ENCODE measurements at places on chromosomes 11 and 22.
A peak's percentile ranks its signal among the peaks of the same experiment; 100 is the strongest.

DNA sequence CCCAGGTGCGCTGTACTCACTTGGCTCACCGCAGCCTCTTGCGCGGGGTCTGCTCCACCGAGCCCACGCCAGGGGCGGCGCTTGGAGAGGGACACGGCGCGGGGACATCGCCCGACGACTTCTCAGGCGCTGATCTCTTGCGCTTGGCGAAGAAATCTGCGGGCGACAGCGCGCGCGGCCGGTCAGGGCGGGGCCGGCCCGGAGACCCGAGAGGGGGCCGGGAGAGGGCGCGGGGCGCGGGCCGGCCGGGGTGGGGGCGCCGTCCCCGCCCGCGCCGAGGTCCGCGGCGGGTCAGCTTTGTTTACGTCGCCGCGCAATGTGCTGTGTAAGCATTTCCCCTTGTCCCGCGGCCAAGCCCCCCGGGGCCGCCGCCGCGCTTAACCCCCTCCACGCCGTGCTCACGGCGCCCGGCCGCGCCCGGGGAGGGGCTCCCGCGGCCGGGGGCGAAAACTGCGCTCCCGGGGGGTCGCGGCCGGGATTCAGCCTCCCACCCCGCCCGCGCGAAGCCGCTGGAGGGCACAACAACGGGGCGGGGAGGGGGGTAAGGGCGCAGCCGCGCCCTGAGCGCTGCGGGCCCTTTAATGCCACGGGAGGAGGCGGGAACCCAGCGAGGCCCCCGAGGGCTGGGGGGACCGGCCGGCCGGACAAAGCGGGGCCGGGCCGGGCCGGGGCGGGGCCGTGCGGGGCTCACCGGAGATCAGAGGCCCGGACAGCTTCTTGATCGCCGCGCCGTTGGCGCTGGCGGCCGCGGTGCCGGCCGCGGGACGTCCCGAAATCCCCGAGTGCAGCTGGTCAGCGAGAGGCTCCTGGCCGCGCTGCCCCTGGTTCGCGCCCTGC lies 1.4 kb downstream of the CDKN1C start:
- peak; percentile 22 for DNase-seq

GRCh38 chr11:66510990-66511339 lies 530 bp downstream of the BBS1 start:
- no peak for DNase-seq

DNA sequence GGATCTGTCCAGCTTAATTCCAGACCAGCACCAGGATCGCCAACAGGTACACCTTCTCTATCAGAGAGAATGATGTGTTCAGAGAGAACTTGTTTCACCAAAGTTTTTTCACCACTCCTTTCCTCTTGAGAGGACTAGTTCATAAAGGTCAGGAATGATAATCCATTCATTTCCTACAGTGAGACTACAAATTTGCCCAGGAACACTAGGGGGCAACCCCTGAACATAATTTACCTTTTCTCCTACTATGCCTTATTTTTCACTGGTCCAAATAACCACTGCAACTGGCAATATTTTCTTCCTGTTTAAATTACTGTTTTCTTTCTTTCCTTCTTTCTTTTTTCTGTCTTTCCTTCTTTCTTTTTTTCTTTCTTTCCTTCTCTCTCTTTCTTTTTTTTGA lies 22.5 kb downstream of the CAVIN3 start:
- DNase-seq: no peak

- DNase-seq: no peak
Measured at GRCh38 chr11:32870676-32871075, 21.9 kb upstream of the QSER1 start.

- DNase-seq: peak; percentile 26
Measured at GRCh38 chr22:38706101-38706900, 557 bp downstream of the GTPBP1 start.

DNA sequence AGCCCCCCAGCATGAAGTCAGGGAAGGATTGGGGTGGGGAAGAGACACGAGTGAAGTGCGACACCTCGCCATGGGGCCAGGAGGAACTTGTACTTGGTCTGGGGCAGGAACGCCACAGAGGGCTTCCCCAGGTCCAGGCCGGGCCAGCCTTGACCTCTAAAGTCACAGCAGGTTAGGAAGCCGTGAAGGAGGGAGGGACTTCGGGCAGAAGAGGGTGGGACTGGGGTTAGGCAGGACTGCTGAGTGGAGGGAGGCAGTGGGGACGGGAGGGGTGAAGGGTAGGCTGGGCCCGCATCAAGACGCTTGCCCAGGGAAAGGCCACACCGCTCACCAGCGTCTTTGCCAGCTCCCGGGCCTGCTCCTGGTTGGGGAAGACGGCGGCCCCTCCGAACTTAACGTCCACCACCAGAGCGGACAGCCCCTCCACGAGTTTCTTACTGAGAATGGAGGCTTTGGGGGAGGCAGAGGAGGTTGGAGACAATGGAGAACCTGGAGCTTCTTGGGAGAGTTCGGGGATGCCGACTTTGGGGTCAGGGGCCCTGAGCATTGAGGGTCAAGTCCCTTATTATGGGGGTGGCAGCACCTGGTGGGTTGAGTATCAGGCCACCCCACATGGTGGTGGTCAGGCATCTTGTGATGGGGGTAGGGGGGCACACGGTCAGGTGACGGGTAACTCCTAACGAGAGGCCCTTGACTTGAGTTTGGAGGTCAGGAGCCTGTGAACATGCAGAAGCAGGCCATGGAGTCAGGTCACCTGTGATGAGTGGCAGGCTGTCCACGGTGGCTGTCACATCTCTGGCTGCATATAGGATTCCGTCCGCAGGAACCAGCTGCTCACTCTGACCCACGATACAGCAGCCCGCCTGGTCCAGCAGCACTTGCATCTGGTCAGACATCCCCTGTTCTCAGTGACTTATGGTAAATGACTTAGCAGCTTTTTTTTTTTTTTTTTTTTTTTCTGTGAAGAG lies 1.7 kb upstream of the SCO2 start:
- DNase-seq: no peak

DNA sequence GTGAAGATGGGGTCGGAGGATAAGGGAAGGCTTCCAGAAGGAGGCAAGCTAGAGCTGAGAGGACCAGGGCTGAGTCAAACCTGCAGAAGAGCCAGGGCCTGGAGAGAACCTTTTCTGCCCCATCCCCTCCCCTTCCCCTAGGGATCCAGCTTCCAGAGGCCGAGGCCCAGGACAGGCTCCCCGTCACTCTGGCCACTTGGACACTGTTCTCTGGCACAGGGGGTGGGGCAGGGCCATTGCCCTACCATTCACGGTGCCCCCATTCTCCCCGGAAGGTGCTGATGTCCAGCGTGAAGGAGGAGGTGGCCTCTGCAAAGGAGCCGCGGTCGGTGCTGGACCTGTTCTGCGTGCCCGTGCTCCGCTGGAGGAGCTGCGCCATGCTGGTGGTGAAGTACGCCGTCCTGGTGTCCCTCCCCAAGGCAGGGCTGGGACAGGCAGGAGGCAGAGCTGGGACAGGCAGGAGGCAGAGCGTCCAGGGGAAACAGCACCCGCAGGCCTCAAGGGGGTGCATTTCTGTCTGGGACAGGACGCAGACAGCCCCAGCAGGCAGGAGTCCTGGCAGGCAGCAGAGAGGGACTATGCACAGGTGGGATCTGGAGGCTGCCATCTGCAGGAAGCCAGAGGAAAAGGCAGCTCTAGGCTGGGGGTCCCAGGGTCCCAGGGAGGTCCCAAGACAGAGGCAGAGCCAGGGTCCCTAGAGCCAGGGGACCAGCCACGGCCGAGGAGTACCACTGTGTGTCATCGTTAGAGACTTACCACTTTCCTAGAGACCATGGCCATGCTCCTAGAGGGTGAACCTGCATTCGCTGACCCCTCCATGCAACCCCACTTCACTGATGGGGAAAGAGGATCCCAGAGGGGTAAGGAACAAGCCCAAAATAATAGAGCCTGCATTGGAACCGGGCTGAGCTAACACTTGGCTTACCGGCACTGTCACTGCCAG lies 25.8 kb upstream of the SLC22A12 start:
- DNase-seq: no peak

DNA sequence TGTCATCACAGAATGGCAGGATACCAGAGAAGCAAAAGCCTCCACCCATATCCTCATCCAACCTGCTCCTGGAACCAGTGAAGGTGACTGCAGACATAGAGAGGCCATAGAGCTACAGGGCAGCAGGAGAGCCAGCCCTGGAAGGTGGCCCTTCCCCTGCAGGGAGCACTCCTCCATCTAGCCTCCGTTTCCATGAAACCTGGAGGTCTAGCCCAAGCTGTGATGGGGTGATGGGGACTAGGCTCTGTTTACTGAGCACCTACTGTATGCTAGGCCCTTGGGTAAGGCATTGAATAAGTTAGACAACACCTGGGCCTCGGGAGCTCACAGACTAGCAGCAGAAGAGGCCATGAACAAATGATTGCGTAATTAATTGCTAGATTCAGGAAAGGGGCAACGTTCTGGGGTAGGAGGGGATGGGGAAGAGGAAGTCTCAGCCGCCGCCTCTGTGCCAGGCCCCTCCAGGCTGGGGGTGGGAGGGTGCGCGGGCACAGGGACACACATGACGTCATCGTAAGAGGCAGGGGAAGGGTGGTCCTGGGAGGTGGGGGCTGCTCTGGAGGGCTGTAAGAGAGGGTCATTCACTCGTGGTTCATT lies 784 bp upstream of the SYNGR1 start:
- no peak for DNase-seq

- DNase-seq: no peak
Measured at GRCh38 chr22:33194529-33195077, 136.4 kb upstream of the SYN3 start.

DNA sequence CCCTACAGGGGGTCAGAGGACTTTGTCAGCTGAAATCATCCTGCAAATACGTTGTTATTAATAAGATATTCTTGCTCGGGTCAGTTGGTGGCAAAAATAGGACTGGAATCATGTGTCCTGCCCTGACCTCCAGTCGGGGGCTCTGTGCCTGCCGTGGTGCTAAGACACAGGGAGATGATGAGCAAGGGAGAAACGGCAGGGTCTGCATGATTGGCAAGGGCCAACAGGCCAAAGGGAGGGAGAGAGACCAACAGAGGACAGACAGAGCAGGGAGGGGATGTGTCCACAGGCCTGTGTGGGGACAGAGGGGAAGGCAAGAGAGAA lies 10.4 kb upstream of the TSKU start:
- no peak for DNase-seq

GRCh38 chr22:31628969-31629708 lies 32.9 kb downstream of the PISD start:
- DNase-seq: no peak

- DNase-seq: peak; percentile 87
Measured at GRCh38 chr11:75966537-75967287, 151.7 kb downstream of the UVRAG start.

DNA sequence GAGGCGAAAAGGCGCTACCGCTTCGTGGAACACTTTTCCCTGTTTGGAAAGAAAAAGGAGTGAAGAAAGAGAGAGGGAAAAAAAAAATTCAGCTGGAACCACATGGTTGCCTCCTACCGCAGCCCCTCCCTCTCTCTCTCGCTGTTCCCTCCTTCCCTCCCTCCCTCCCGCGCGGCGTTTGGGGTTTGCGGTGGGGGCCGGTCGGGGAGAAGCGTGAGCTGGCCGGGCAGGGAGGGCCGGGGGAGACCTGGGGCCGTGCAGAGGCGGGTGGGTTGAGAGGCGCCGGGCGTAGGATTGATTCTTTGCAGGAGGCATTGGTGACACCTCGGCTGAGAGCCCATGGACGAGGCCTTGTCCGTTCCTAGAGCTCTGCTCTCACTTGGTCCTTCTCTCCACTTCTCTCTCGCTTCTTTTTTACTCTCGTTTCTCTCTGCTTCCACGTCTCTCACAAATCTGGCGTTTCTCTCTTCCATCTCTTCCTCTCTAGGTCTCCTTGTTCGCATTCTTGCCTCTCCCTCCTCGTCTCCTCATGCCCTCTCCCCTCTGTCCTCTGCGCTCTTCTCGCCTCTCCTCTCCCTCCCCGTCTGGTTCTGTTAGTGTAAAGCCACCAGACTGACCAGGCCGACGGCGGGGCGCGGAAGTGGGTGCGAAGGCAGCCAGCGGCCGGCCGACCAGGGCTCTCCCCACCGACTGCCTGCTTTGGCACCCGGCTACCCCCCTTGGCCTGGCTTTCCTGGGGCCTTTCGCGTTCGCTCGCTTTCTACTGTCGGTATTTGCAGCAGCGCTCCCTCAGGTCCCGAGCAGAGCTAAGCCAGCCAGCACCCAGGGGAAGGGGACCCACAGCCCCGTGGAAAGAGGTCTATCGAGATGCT lies at the start of gene CLMP:
TSS of gene CLMP (minus strand) at position 61 of the 872 bp plus-strand sequence. CDS start 308 bp downstream, outside the sequence.
- peak; percentile 83 for DNase-seq

GRCh38 chr11:512761-513595 lies 5.9 kb upstream of the RNH1 start:
- no peak for DNase-seq

DNA sequence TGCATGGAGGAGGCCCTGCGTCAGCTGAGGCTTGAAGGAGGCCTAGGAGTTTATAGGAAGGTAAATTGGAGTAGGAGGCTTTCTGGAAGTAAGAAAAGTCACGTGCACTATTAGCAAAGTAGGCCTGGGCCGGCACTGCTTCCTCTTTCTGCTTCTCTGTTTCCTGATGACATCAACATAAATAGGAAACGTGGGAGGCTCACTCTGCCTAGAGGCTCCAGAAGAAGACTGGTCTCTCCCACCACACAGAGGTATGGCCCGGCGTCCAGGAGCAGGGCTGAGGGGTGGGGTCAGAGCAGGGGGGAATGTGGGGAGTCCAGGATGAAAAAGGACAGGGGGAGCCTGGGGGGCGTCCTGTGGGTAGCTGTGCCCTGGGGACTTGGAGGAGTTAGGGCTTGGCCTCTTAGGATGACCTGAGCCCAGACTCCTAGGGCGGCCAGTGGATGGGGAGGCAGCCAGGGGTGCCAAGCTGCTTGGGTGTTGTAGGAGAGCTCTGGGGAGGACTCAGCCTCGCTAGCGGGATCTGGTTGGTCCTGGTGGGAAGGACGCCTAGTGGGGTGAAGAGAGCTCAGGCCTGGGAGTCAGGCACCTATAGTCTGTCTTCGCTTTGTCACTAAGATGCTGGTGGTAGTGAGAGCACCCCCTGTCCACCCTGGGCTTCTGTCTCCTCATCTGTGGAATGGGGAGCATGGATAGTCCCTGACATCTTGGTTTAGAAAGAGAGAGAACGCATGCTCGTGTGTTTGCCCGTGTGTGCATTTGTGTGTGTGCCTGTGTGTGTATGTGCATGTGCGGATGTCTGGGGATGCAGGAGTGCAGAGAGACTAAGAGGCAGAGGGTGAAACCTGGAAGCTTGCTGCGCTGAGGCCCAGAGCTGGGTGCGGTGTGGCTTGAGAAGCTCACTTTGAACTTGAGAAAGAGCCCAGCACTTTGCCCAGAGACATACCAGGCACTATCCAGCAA lies at the start of gene CSF2RB:
TSS of gene CSF2RB (plus strand) at position 202 of the 963 bp plus-strand sequence. CDS start 8,580 bp downstream, outside the sequence.
- no peak for DNase-seq

GRCh38 chr22:48853627-48854240 lies 973.9 kb downstream of the BRD1 start:
- no peak for DNase-seq

DNA sequence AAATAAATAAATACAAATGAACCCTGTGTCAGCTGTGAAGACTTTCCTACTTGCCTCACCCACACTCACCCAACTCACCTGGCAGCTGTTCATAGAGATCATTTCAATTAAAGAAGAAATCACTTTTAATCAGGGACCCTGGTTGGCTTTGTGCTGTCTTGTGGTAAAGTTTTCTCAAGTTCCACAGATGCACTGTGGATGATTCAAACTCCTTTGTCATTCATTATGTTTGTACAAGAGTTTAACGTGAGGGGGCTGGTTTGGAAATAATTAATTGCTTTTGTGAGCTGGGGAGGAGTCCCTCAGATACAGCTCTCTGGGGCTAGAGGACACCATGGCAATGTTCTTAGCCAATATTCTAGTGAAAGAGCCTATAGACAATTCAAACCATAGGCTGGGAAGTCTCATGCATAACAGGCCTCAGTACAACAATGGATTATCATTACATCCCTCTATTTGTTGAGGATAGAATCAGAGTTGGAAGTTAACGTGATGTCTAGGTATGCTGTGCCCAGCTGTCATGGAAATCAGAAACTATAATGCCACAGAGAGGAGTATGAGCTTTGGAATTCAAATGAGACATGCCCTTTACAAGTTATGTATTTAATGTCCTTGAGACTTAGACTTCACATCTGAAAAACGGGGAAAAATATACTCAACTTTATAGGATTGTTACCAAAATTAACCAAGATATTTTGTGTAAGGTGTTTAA lies 698.5 kb downstream of the KCNA4 start:
- peak; percentile 91 for DNase-seq

Measured in fibroblast of skin of right biceps (primary cell).